Renal cortical epithelial cell (primary cell): ENCODE measurements at places on chromosomes 3 and 15. TPM values are rescaled to one million over a fixed set of nuclear protein-coding genes. Genes with fewer than 3 reads are reported as not detected.

Gene PLSCR2
- 1.4 TPM in 1 of 2 replicates, not detected in the other for total RNA-seq

Gene RTP3
- not detected in 2 replicates for total RNA-seq

Gene TM4SF1
- 63.8 and 247 TPM in 2 replicates for total RNA-seq

Gene P2RY14
- not detected in 2 replicates for total RNA-seq

Gene ADCY5
- 0.52 and 0.99 TPM in 2 replicates for total RNA-seq

Gene ACTC1
- not detected in 2 replicates for total RNA-seq

Gene ANKRD63
- 0.05 TPM in 1 of 2 replicates, not detected in the other for total RNA-seq
